ENCODE measurements at places on chromosomes 6 and 20.
A peak's percentile ranks its signal among the peaks of the same experiment; 100 is the strongest.

GRCh38 chr6:17602888-17603287 is 2.8 kb downstream of the FAM8A1 start:
- DNase-seq = no peak

GRCh38 chr6:165519316-165519715 is 143.7 kb downstream of the PDE10A start:
- DNase-seq = no peak

DNA sequence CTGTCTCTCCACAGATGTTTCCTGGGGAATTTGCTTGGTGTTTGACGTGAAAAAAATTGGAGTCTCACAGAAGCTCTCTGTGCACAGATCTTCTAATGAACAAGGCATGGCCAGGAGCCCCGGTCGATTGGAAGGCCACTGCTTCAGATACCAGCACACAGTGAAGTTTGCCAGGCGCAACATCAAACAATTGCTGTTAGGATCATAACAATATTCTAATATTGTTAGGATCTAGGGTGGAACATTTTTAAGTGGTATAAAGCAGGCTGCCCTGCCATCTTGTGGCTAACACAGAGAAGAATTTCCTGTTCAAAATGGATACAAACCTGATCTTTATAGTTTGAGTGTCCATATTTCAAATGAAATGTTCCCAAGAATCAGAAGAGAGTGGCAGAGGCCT is 64.1 kb downstream of the C6orf118 start:
- no peak for DNase-seq

DNA sequence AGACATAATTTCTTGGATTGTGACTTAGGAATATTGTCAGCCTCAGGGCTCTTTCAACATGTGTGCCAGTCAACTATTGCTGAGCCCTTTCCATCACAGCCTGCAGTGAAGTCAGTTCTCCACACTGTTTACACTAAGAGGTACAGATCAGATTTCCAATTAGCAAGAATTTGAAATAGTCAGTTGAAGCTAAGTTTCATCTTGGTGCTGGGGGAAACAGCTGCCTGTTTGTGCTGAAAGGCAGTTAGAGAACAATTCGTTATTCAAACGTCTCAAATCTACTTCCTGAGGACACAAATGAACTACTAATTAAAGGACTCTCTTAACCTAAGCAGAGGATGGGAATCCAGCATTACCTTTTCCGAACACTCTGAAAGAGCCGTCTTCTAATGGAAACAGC is 25.9 kb downstream of the ADGRF1 start:
- no peak for DNase-seq

DNA sequence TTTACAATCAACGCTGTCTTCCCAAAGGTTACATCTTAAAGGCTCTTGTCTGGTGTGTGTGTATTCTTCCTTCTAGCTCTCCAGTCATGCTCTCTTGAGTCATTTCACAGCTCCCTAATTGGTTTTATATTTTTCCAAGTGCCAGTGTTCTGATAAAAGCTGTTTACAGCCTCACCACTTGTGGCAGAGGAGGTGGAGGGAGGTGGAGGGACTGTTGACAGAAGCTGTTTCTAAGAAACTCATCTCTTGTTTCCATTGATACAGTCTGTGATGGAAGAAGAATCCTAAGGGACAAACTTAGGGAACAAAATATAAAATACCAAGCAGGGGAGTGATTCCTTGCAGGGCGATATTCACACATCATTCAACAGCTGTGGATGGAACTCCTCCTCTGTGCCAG is 64.0 kb downstream of the QRSL1 start:
- no peak for DNase-seq

DNA sequence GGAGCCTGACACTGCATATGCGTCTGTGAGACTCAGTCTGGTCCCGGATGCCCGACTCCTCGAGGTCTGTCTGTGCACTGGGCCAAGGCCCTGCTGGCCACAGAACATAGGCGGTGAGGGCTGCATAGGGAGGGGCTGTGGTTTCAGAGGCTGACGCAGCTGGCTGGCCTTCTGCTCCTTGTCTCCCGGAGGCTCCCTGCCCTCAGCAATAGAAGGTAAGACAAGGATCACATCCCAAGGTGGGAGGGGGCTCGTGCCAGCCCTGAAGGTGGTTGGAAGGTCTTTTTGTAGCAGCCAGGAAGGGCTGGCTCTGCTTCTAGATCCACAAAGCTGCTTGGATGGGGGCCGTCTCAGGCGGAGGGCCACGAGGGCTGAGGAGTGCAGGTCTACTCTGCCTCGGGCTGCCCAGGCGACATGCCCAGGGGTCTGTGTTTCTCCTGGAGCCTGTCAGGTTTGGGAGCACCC is 239.8 kb upstream of the SULF2 start:
- DNase-seq = peak; percentile 59

DNA sequence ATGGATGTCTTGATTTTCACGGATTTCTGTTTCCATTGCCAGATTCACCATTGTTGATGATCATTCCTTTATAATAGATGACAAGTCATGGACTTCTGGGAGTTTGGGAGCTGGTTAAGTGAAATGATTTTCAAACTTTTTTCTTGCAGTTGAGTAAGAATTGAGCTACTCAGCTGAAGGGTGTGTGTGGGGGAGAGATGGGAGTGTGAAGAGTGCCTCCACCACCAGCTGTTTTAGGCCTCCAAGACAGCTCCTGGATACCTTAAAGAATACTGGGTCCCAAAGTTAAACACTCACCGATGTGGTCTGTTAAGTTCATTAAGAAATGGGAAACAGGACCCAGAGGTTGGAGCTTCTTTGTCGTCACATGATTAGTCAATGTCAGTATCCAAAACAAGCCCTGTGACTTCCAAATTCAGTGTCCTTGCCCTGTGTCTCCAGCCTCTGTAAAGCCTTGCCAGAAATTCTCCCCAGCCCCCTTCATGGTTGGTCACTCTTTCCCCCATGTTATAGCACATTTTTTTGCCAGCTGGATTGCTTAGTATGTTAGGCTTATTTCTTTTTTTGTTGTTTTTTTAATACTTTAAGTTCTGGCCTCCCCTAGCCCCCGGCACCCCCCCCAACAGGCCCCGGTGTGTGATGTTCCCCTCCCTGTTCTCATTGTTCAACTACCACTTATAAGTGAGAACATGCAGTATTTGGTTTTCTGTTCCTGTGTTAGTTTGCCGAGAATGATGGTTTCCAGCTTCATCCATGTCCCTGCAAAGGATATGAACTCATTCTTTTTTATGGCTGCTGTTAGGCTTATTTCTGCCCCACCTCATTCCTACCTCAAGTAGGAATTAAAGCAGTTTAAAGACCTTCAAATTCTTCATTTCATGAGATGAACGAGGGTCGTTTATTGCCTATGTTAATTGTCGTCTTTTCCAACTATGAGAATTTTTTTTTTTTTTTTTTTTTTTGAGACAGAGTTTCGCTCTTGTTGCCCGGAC is 26.9 kb downstream of the BICRAL start:
- no peak for DNase-seq

DNA sequence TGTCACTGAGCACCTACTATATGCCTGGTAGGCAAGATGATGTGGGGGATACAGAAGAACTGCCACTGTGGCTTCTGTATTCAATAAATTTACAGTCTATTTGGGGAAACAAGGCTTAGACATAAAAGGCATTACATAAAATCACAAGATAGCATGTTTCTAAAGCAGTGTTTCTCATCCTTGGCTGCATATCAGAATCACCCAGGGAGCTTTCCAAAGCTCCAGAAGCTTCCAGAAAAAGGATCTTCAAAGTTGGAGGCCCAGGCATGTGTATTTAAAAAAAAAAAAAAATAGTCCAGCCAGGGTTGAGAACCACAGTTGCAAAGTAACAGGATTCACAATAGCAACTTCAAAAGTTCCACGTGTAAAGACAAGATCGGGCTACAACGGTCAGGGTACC is 112.4 kb upstream of the SPACA1 start:
- no peak for DNase-seq

GRCh38 chr6:112286010-112286409 is 31.6 kb upstream of the LAMA4 start:
- no peak for DNase-seq

GRCh38 chr6:127182501-127182900 is 64.0 kb downstream of the RSPO3 start:
- DNase-seq = no peak

- DNase-seq = no peak
Observed at GRCh38 chr20:48141660-48142515, 356.6 kb upstream of the SULF2 start.

- no peak for DNase-seq
Observed at GRCh38 chr6:130222775-130223174, at the start of gene SAMD3. SAMD3 (minus strand) TSS chr6:130222951; CDS start chr6:130215273, 7,678 bp downstream.

DNA sequence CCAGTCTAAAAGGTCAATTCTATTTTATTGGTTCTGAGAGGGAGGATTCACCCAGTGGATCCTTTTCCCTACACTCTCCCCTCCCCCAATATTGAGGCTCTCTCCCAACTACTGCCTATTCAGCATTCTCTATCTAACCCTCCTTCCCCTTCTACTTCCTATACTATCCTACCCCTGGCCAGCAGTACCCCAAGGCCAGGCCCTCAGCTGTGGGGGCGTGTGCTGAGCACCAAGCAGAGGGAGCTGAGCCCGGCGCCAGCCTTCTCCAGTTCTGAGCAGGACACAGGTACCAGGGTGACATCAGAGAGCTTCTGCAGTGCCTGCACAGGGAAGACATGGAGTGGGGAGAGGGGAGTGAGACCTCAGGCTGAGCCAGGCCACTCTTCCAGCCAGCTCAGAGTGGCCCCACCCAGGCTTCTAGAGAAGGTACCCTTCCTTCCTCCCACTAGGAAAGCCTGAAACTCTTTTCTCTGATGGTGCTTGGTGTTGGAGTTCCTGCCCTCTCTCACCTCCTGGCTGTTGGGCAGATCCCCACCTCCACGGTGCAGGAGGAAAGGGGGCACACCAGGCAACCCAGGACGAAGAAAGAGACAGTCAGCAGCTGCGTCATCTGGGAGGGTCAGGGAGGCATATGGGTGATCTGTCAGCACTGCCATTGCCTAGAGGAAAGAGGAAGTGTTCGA is 1.9 kb downstream of the DDAH2 start:
- DNase-seq = no peak

DNA sequence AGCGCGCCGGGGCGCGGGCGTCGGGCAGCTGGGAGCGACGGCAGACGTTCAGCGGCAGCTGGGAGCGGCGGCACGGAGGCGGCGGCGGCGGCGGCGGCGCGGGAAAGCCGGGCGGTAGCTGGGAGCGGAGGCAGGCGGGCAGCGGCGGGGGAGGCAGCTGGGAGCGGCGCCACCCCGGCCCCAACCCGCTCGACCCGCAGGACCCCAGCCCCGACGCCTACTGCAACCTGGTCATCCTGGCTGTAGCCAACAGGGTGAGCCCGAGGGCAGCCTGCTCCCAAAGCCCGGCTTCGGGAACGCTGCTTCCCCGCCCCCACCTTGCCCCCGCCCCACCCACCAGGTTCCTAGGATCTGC is 8.9 kb downstream of the CCM2L start:
- DNase-seq = no peak

DNA sequence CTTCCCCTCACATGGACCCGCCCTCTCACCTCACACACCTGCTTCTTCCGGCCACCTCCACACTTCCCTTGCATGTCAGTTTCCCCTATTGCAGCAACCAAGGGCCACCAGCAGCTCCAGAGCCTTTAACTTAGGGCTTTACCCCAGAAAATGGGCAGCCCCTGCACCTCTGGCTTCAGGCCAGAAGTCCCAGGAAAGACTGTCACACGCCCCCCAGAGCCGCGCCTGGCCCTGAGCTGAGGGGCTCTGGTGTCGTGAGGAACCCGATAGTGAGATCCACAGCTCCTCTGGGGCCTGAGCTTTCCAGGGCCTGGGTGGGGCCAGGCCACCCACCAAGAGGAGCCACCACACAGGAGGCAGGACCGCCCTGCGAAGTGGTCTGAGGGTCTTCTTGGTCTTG is 182.4 kb downstream of the DLL1 start:
- DNase-seq = no peak

DNA sequence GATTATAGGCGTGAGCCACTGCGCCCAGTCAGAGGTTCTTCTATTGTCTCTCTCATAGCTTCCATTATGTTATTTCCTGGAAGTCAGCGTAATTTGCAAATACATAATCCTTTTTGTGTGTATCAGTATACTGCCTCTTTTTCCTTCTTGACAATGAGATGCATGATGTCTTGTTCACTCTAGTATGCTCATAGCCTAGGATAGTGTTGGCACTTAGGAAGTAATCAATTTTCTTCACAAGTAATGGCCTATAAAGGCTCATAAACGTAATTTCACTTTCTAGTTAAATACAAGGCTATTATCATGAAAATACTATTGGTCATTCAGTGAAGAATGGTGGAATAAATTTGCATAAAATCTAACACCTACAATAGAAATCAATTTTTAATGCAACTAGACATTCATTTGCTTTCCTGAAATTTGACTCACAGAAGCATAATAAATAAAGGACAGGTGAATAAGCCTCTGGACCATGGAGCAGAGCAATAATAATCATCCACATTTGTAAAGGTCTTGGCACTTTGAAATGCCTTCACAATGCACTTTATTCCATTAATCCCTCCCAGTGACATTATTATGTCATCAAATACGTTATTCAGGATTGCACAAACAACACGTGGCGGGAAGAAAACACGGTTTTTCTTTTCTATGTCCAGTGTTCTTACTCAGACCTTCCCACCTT is 366.9 kb upstream of the BTBD3 start:
- DNase-seq = no peak

DNA sequence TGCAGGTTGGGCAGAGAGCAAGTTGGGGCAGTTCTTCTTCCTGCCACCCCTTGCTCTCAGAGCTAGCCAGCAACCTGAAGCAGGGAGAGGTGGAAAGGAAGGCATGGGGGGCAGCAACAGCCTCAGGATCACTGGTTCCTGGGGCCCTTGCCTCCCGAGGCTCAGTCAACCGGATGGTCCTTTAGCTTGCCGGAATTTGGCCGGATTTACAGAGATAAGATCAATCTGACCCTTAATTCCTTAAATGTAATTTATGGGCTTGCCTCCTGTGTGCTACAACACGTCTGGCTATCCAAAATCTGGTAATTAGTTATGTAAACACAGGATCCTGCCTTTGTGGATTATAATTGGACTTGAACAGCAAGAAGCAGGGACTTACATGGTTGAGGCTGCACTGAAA is 19.5 kb upstream of the TCP11 start:
- DNase-seq = no peak

DNA sequence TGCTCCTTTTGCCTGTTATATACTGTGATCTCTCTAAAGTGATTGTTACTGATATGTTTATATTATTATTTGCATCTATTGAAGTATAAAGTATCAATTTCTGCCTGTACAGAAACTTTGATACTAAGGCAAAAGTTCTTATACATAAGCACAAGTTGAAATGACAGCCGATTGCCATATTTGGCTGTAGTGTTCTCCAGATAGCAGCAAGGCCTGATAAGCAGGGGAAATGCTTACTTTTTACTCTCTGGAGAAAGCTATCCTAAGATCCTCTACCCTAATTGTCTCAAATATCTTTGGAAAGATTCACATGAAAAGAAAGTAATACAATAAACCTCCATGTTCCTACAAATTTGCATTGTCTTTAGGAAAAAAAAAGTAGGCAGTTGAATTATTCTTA is 31.4 kb downstream of the SENP6 start:
- DNase-seq = no peak

DNA sequence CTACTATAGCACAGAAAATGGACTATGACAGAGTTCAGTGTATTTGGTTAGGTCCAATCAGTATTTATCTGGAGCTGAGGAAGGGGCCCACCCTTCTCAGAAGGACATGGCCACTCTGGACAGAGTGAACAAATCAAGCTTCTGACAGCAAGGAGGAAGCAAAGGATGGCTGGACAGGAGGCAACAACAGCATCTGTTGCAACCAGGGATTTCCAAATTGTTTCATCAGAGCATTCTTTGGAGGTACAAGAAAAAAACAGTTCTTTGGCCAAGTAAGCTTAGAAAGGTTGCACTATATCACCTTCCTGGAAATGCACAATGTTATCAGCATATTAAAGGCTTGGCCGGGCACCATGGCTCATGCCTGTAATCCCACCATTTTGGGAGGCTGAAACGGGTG is 118.7 kb upstream of the SLC22A16 start:
- DNase-seq = no peak
